NT2/D1 (cell line): ENCODE measurements at places on chromosomes 1 and 21.

DNA sequence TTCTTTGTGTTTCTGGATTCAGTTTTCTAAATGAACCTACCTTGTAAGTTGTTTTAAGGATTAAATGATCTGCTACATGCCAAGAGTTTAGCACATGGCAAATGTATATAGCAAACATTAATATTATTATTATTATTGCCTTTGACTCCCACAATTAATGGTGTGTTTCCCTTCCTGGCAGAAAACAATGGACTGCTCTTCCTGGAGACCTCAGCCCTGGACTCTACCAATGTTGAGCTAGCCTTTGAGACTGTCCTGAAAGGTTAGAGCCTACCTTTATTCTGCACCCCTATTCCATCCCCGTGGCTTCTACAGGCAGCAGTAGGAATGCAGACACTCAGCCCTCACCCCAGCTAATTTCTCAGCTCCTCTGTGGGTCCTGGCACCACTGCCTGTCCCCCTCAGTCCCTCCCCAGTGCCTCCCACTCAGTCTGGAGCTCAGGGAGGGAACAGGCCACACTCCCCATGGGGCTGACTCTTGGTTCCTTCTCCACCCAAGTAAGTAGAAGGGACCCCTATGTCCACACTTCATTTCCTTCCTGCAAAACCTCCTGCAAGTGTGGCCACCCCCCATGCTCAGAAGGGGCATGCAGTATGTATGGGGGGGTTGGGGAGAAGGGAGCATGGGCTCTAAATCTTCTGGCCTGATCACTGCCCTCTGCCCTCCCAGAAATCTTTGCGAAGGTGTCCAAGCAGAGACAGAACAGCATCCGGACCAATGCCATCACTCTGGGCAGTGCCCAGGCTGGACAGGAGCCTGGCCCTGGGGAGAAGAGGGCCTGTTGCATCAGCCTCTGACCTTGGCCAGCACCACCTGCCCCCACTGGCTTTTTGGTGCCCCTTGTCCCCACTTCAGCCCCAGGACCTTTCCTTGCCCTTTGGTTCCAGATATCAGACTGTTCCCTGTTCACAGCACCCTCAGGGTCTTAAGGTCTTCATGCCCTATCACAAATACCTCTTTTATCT lies 8.8 kb downstream of the RAB25 start:
- no peak for DNase-seq

DNA sequence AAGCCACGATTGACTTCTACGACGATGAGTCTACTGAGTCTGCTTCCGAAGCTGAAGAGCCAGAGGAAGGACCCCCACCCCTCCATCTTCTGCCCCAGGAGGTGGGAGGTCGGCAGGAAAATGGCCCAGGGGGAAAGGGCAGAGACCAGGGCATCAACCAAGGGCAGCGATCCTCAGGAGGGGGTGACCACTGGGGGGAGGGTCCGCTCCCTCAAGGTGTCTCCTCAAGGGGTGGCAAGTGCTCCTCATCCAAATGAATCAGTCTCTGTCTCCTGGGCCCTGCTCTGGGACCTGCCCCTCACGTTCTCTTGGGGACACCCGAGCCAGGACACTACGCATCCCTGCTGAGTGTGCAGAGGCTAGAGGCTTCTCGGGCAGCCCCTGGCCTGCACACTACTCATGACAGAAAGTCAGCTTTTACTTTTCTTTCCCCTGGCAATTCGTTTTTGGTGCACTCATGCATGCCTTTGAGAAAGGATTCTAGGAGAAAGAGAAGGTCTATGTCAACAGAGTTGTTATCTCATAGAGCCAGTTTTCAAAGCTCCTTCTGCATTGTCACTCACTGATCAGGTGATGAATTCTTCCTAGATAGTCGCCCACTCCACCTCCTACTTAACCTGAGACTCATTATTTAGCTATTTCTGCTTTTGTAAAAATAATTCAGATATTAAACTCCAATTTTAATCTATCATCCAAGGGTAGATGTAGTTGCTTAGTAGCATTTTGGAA lies 11.6 kb downstream of the RIPPLY3 start:
- DNase-seq, result no peak

- DNase-seq, result no peak
Observed at GRCh38 chr1:153991151-153991630, 629 bp downstream of the RPS27 start.

GRCh38 chr1:6025269-6026094 lies 20.2 kb upstream of the KCNAB2 start:
- DNase-seq, result no peak

GRCh38 chr1:232385221-232385620 lies 244.7 kb downstream of the SIPA1L2 start:
- DNase-seq, result no peak

GRCh38 chr21:34836103-34836932 lies 167.5 kb downstream of the CLIC6 start:
- DNase-seq, result no peak

DNA sequence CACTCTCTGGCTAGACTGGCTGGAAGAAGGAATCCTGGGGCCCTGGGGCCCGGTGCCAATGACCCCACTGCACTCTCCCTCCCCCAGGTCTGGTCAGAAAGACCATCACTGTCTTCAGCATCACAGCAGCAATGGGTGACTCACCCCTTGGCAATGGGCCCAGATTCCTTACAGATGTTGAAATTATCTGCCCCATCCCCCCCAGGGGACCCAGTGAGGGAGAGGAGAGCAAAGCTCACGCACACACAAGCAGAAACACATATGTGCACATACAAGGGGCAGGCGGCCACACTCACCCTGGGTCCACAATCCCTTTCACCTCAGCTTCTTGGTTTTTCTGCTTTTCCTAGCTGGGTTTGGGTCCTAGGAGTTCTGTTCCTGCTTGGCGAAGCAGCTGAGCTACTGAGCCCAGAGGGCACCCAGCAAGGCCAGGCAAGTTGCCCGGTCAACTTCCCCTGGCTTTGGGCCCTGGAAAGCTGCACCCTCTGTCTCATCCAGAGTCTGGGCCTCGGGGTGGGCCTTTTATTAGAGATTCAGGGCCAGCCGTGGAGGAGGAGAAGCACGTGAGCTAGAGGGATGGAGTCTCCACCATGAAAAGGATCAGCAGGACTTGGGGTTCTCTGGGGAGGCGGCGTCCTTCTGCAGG lies 2.6 kb downstream of the COL16A1 start:
- DNase-seq, result peak; percentile 55

- DNase-seq, result no peak
Observed at GRCh38 chr1:162131400-162132321, 62.2 kb downstream of the NOS1AP start.

DNA sequence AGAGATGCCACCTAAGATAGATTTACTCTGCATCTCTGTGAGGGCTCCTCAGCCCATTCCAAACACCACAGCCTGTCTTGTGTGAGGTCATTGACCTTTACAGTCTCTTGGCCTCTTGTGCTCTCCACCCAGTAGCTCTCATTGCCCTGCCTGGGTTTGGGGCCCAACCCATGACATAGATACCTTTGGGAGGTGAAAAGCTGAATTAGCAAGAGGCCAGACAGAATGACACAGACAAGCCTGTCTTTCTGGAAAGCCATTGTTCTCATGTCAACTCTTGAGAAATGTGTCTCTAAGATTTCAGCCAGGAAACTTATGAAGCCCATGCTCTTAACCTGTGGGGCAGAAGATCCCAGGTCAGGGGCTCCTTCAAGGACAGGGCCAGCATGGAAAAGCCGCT lies 18.4 kb upstream of the F3 start:
- no peak for DNase-seq

DNA sequence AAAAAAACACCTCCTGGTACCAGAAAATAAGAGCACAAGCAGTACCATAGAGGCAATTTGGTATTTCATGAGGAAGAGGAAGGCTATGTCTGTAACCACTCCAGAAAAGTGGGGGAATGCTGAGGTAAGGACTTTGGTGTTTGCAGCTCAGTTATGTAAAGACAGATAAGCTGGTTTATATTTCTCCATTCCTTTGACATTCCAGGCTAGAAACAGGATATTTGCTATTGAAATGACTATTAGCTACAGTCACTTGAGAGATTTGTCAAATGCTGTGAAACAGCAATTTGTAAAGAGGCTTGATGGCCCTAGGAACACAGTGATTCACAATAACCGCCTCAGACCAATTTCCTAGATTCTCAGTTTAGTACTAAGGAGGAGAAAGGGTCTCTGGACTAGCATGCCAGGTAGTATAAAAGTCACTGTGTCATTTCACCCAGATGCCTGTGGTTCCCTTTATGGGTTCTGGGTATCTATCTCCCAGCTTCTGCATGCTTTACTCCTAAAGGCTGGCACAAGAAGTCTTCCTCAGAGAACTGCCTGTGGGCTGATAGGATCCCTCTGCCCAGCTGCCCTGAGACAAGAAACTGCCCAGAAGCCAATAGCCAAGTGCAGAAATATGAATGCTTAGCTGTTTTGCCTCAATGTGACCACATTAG lies 80.5 kb downstream of the VCAM1 start:
- no peak for DNase-seq

DNA sequence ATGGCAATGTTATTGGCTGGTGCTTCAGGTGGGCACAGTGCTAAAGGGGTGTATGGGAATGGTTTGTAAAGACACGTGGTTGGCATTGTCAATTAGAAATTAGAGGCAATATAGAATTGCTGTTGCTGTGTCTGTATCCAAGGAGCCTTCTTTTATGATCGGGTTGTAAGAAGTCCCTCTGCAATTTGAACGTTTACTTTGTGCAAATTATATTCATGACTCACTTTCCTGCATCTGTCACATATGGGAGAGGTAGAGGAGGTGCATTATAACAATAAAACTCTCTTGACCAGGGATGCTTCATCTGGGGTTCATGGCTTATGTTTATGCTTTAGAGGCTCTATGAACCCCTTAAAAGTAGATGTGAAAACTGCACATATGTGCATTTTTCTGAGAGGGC lies 130.4 kb upstream of the DNAH14 start:
- no peak for DNase-seq

- no peak for DNase-seq
Observed at GRCh38 chr1:213958346-213958745, 29.4 kb upstream of the PROX1 start.
